ENCODE measurements at places on chromosomes 12 and 14.

DNA sequence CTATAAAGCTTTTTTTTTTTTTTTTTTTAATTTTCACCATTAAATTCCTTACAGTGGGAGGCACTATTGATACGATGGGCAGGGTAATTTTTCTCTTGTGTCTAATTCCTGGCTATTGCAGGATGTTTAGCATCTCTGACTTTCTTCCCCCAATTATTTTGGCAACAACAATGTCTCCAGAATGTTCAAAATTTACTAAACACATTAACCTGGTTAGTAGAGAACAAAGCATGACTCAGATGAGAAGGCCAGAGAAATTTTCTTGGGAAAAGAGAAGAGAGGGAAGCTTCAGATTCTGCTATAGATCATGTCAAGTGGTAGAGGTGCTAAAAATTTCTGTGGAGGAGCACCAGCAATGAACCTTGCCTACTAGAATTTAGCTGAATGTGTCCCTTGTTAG, 171.5 kb upstream of the PRICKLE1 start:
- DNase-seq, result no peak

DNA sequence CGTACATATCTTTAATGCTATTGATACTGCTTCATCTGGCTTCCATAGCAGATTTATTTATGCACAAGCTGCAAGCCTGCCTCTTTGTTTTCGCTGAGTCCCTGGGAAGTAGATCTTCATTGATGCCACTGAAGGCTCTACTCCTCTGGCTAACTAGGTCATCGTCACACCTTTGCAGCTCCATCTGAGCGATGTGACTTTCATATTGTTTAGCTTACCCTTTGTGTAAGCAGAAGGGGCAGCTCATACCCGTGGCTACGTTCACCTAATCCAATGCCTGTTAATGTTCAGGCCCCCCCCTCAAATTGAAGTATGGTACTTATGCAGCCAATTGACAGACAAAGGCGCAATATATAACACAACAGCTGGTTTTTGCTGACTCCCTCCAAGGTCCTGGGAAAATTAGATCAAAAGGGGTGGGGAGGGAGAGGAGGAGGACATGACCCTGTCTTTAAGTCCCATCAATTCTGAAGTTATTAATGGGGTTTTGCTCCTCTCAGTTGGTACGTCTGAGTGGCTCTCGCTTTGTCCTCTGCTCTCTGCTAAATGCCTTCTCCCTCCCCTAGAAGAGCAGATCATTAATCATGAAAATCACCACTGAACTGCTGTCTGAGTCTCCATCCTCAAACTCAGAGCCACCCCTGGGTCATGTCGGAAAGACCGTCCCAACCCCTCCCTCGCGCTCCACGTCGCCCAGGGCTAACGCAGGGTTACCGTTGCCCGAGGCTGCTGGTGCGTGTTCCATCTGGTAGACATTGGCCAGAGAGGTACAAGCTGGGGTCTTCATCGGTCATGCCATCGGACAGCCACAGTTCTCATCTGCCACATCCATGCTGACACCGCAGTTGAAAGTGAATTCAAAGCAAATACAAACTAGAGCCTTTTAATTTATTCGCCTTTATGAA, 128.8 kb downstream of the ADGRD1 start:
- no peak for DNase-seq

DNA sequence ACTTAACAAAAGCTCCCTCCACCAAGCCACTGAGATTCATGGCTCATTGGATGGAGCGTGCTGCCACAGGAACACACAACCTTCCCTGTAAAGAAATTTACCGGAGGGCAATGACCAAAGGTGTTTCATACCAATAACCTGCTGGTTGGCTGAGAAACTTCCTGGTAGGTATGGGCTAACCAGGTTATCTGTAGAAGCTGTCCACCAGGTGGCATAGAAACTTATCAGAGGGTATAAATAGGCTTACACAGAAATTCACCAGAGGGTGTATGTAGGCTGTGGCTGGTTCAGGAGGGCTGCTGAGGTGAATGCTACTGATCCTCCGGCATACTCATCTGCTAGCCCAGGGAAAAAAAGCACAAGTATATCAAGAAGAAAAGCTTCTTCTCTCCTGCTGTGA, 27.1 kb upstream of the MTERF2 start:
- no peak for DNase-seq

- DNase-seq, result no peak
Observed at GRCh38 chr14:73722581-73722980, 8.4 kb upstream of the PNMA1 start.

GRCh38 chr12:53624956-53625355, 1.2 kb downstream of the ATF7 start:
- no peak for DNase-seq

GRCh38 chr12:67562513-67563287, 85.8 kb upstream of the DYRK2 start:
- no peak for DNase-seq

GRCh38 chr12:131755305-131756113, 44.6 kb downstream of the SFSWAP start:
- DNase-seq, result no peak

GRCh38 chr12:105420659-105421240, 90.3 kb downstream of the C12orf75 start:
- peak; percentile 69 for DNase-seq

- DNase-seq, result no peak
Observed at GRCh38 chr12:123031171-123031845, 50.8 kb downstream of the ARL6IP4 start.

GRCh38 chr14:61730756-61731373, 31.4 kb upstream of the SNAPC1 start:
- DNase-seq, result no peak

DNA sequence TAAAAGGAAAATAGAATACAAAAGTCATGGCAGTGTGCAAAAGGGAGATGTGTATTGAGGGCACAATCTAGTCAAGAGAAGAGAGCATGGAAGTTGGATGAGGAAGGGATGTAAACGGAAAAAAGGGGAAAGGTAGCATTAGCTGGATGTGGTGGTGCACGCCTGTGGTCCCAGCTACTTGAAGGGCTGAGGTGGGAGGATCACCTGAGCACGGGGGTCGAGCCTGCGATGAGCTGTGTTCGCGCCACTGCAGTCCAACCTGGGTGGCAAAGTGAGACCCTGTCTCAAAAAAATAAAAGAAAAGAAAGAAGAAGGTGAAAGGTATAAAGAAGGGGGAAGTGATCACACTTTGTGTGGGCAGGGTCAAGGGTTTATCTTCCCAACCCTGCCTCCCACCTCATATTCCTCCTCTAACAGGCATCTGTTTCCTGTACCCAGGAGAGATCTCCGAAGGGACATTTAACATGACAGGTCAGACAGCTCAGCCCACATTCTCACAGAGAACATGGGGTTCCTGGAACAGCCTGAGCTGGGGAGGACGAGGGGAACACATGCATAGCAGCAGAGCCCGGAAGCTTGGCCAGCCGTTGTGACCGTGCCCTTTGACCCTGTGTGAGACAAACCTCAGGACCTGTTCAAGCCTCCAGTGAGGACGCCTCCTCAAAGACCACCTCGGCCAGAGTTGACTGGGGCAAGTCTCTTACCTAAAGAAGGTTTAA, 8.9 kb downstream of the RNASE11 start:
- no peak for DNase-seq

DNA sequence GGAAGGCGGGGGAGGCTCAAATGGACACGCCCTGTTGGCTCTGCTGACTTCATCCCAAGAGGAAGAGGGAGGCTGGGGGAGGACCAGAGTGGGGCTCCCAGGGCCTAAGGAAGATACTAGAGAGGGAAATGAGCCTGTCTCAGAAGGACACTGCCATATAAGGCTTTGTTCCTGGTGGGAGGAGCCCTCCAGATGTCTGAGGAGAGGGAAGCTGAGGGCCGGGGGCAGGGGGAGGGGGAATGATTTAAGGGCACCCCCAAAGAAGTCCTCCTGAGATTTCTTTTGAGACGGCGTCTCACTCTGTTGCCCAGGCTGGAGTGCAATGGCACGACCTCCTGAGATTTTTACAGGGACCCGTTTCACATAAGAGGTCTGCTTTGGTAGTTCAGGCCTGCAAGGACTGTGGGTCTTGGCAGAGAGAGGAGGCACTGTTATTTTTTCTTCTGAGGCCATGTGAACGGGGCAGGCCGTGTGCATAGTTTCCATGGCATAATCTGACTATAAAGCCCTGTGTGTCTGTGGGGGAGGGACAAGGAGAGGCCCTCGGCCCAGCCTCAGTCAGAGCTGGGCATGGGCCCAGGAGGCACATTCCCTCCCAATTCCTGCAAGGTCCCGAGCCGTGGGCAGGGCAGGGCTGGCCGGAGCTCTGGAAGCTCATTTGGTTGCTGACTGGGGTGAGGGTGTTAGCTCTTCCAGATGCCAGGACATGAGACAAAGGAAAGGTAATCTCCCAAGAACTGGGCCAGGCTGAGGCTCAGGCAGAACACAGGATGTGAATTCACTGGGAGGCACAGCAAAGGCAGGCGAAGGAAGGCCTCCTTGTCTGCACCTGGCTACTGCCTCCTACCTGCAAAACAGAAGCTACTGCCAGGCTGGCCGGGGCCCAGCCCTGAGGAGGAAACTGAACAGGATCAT, 22.2 kb upstream of the PLEKHG3 start:
- no peak for DNase-seq

- no peak for DNase-seq
Observed at GRCh38 chr14:103806805-103807204, 40.6 kb downstream of the PPP1R13B start.

DNA sequence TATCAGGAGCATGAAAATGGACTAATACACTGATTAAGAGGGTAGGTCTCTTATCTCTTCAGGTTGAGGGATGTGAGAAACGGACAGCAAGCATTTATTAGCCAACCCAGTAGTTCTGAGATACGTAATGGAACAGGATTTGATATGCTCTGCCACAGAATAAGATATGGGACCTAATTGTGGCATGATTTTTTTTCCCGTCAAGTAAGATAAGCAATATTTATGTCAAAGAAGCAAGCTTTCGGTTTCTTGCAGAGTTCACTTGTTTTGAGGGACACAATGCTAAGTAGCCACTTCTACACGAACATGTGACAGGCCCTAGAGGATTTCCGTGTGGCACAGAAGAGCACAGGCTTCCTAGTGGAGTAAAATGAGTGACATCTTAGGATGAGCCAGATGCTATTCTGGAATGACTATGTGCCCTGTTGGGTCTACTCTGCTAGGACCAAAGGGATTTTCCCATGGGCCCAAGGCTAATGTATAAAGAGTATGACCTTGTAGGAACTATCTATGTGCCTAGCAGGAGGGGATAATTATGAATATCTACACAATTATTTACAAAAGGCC, 57.9 kb downstream of the SLC38A1 start:
- no peak for DNase-seq

DNA sequence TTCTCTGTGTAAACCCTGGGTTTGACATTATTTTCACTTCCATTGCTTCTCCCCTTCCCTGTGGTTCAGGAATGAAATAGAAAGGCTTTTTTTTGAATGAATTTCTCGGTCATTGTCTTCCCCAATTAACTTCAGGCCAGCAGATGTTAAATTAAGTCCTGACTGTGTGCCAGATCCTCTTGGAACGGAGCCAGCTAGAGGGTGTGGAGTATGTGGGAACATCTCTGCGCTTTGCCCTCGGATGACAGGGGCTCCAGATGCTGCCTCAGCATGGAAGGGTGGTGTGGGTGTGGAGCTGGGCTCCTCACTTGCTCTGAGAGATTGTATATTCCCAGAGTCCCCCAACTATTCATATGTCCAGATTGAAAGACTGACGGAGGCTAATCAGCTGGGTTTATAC, 13.1 kb downstream of the KRT85 start:
- DNase-seq, result no peak

- no peak for DNase-seq
Observed at GRCh38 chr12:6378709-6379472, 3.5 kb upstream of the SCNN1A start.

- DNase-seq, result no peak
Observed at GRCh38 chr12:11965258-11965910, 105.4 kb upstream of the BCL2L14 start.

DNA sequence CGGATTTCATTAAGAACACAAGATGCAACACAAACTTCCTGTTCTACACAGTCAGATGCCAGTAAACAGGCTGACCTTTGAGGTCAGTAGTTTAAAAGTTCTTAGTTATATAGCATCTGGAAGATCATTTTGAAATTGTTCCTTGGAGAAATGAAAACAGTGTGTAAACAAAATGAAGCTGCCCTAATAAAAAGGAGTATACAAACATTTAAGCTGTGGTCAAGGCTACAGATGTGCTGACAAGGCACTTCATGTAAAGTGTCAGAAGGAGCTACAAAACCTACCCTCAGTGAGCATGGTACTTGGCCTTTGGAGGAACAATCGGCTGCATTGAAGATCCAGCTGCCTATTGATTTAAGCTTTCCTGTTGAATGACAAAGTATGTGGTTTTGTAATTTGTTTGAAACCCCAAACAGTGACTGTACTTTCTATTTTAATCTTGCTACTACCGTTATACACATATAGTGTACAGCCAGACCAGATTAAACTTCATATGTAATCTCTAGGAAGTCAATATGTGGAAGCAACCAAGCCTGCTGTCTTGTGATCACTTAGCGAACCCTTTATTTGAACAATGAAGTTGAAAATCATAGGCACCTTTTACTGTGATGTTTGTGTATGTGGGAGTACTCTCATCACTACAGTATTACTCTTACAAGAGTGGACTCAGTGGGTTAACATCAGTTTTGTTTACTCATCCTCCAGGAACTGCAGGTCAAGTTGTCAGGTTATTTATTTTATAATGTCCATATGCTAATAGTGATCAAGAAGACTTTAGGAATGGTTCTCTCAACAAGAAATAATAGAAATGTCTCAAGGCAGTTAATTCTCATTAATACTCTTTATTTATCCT, 13.5 kb downstream of the PTGER2 start:
- no peak for DNase-seq

GRCh38 chr14:41699486-41699885, 92.8 kb downstream of the LRFN5 start:
- DNase-seq, result no peak

- DNase-seq, result no peak
Observed at GRCh38 chr12:68621472-68622081, 10.9 kb downstream of the RAP1B start.

DNA sequence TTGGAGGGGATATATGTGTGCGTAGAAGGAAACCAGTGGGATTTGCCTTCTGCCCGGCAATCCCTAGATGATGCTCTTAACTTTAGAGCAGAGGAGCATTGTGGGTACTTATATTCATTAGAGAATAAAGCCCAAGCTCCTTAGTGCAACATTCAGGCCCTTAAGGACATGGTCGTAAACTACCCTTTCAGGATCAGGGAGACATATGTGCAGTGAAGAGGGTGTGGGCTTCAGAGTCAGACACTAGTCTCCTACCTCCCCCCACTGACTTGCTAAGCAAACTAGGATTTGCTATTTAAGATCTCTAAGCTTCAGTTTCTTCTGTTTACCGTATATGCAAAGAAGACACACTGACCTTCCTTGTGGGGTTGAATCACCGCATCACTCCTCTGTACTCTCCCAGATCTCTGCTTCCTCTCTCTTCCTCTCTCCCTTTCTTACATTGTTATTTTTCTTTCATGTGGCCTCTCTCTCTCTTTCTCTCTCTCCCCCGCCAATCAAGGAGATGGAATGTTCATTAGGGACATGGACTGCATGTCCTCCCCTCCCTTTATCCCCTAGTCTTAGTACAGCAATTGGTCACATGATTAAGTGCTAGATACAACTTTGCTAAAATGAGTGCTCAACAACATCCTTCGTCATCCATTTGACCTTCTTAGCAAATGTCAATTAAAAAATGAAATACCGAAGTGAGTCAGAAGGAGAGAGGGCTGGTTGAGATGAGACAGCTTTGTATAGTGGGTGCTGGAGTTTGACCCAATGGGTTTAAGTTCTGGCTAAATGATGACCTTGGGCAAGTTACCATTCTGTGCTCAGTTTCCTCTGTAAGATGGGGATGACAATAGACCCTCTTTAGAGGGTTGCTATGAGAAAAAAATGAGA, 91.7 kb downstream of the TMX1 start:
- DNase-seq, result no peak

Data from liver (tissue), 10 donors.